ENCODE measurements at places on chromosomes 11 and 22.

DNA sequence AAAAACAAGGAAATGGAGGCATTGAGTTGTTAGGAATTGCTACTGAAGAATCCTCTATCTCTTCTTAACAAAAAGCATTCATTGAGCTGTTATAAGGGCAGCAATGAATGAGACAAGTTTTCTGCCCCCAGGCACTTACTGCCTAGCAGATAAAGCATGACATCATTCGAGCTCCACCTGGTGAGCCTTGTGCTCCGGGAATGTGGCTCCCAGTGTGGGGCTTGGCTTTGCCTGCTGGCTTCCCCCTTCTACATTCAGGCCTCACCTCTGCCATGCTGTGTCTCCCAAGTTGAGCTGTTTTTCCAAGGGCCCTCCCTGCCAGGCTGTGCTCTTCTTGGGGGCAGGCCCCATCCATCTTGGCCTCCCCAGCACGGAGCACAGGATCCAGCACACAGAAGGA lies 56.9 kb upstream of the EIF3D start:
- peak; percentile 54 for DNase-seq

DNA sequence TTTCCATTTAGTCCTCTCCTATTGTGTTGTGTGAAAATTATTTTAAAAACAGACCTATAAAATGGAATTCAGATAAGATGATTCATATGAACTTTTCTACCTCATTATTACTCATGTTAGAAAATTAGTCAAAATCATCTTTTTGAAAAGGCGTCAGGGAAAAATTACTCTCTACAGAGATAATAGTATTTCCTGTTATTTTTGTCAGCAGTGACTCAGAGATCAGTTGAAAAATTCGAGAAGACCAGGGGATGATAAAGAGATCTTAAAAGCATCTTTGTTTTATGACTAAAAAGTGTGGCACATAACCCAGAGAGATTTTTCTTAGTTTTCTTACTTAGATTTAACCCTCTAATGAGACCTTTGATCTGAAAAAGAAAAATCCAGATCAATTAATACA lies 157.9 kb upstream of the CARD18 start:
- DNase-seq = no peak

DNA sequence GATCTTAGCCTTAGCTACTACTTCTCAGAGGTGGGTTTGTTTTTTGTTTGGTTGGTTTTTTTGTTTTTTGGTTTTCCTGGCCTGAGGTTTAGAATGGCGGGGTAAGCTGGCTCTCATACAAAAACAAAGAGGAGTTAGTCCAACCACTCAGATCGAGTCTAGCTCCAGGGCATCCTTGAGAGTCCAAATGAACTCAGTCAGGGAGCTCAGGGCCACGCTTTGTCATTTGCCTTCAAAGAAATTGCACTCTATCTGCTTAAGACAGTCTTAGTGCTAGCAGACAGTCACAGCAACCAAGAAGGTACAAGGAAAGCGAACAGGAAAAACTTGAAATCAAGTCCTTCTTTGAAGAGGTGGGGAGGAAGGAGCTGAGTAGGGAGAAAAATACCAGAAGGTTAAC lies 11.1 kb downstream of the C11orf42 start:
- no peak for DNase-seq

DNA sequence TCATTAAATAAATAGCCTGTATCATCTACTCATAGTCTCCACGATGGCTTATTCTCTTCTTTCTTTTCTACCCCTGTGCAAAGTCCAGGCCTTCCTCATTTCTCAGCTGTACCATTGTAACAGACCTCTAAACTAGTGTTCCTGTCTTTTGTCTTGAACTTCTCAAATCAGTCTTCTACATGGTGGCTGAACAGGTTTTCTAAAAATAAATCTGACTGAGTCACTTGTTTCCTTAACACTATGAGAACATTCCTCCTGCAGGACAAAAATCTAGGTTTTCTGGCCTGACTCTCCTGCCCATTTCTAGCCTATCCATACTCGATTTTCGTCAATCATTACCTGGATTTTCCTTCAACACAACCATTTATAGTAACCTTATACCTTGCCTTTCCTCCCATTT lies 1080.8 kb upstream of the TENM4 start:
- DNase-seq = no peak

- peak; percentile 41 for DNase-seq
These were observed 19.1 kb upstream of the RCN1 start for GRCh38 chr11:32071811-32072210.

DNA sequence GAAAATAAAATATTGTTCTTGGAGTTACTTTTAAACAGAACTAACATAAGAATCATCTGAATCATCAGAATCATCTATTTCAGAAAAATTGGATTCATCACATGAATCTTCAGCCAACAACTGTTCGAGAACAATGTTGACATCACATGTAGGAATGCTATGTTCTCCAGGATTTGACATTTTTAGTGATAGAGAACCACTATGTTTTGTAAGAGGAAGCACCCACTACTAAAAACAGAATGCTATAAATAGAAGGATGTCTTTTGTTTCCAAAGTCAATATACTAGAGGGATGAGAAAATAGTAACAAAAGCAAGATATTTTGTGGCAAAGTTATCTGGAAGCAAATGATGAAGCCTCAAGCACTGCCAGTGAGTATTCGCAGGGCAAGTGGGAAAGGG lies 263.4 kb upstream of the DDI1 start:
- no peak for DNase-seq

DNA sequence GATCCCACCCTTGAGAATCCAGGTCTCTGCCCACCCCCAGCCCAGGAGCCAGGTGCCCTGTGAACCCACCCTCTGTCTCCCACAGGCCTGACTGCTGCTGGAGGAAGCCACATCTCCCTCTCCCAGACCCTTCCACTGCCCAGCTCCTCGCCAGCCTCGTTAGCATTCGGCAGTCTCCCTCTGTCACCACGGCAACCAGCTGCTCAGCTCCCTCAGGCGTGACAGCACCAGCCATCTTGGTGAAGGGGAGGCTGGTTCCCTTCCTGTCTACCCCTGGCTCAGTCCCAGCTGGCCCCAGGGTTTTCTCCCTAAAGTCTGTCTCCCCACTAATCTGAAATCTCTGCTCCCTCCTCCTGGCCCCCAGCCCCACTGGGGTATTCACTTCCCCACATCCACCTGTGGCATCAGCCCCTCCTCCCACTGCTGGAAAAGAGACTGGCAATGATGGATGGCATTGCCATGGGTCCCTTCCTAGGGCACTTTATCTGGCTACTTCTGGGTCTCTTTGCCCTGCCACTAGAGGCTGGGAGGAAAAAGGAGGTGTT lies 28.1 kb downstream of the NRXN2 start:
- peak; percentile 56 for DNase-seq

DNA sequence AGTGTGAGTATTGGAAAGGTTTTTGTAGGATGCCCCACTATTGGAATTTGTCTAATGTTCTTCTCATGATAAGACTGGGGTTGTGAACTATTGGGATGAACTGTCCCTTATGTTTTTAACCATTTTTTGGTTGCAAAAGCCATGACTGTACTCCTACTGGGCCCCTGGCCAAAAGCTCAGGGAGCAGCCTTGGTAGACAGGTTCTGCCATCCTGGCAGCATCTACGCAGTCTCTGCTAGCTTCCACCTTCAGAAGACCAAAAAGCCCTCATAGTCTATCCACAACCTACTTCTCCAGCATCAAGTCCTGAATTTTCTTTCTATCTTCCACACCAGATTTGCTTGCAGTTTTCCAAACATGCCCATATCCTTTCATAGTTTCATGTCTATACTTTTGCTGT lies 211.8 kb downstream of the TENM4 start:
- DNase-seq = no peak

- no peak for DNase-seq
These were observed 4.0 kb downstream of the FXYD2 start for GRCh38 chr11:117820516-117820915.

DNA sequence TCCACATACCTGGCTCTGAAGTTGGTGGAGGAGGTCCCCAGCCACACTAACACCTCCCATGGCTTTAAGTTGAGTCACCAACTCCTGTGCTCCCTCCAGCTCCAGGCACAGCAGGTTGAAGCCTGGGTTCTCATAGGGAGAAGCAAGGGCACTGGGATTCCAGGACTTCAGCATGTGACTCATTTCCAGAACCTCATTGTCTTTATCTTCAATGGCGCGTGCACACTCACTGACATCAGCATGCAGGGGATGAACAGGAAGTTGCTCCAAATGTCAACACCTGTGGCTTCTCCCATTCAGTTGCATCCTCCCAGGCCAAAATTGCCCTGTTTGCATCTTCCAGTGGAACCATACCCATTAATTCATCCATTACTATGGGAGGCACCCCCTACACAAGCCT lies 5.8 kb upstream of the UBQLNL start:
- DNase-seq = no peak

GRCh38 chr11:95556011-95556341 lies 233.6 kb downstream of the FAM76B start:
- DNase-seq = no peak

DNA sequence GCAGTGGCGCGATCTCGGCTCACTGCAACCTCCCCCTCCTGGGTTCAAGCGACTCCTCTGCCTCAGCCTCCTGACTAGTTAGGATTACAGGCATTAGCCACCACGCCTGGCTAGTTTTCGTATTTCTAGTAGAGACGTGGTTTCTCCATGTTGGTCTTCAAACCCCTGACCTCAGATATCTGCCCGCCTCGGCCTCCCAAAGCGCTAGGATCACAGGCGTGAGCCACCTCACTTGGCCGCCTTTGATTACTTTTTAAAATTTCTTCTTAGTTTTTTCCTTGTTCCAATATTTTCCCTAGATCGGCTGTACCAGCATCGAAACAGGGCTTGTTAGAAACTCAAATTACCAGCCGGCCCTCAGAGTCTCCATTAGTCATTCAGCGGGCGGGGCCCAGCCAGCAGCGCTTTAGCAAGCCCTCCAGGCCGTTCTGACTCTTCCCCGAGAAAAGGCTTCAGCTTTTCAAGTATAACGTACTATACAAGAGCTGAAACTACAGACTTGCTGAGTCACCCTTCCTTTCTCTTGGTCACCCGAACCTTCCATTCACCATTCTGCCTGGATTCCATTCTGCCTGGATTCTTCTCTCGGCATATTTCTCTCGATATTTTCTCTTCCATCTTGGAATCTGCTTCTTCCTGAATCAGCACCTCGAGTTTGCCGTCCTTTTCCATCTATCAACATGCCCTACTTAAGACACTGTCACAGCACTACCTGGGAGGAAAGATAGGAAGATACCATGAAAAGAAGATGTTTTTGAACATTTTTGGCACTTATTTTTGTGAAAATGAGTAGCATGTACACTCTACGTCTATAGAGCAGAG lies 6.7 kb upstream of the CAPRIN1 start:
- peak; percentile 54 for DNase-seq

GRCh38 chr11:6197466-6198200 lies 1.4 kb upstream of the OR52W1 start:
- DNase-seq = no peak

DNA sequence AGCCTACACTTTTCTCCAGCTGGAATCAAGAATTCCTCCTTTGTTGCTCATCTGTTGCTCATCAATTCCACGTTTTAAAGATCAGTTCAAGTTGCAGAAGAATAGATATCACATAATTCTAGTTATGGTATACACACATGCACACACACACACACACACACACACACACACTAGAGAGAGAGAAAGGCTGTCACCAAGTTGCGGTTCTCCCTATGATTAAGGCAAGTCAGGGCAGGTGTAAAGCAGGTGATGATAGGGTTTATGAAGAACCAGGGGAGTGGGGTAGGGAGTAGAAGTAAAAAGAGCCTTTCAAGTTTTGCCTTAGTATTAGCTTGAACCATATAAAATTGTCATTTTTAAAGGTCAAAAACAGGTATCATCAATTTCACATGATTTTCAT lies 31.7 kb upstream of the TMPRSS4 start:
- no peak for DNase-seq

- no peak for DNase-seq
These were observed 25.5 kb downstream of the EMID1 start for GRCh38 chr22:29230972-29231875.

GRCh38 chr11:5232821-5233220 lies 1.5 kb downstream of the HBD start:
- no peak for DNase-seq

- DNase-seq = no peak
These were observed 145.9 kb upstream of the PITPNB start for GRCh38 chr22:28064920-28065319.

- no peak for DNase-seq
These were observed 215.0 kb downstream of the ST3GAL4 start for GRCh38 chr11:126570489-126570888.
